ENCODE measurements at places on chromosomes 3 and 15. TPM values are rescaled to one million over a fixed set of nuclear protein-coding genes. Genes with fewer than 3 reads are reported as not detected.

DNA sequence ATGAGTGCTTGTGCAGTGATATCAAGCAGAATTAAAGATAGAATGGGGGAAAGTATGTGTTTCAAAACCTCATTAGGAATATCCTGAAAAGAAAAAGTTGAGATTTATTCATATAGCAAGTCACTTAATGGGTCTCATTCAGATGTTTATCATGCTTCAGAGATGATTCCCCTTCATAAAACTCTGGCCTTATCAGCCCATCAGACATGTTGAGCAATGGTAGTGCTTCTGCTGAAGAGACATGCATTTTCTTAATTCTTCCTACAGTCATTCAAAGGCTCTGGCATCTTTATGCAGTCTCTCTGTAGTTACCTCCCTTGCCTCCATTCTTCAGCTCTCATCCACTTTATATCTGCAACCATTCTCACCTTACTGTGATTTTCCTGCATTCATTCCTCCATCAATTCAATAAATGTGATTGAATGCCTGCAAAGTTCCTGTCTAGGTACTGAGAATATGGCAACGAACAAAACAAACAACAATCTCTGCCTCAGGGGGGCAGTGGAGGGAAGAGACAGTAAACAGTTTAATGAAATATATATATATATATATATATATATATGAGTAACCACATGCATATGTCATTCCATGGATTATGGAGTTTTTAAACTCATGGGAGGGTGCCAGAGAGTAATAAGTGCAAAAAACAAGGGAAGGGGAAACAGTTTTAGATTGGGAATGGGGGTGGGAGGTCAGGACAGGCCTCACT, 138.5 kb downstream of the NECTIN3 start:
- no peaks in the 10 kb centered on the region for H3K36me3 ChIP-seq
- H3K4me3 ChIP-seq, result no peak overlapping the region
- H3K27ac ChIP-seq, result no peak overlapping the region
- no peak for DNase-seq
- no peaks in the 10 kb centered on the region for H3K4me1 ChIP-seq

- no peaks in the 10 kb centered on the region for H3K36me3 ChIP-seq
- no peak for DNase-seq
- no peak overlapping the region for H3K4me3 ChIP-seq
- H3K4me1 ChIP-seq, result peaks cover 6% of the 10 kb centered on the region
Observed at GRCh38 chr15:67944010-67944641, 104.3 kb upstream of the RNU6-1 start.

GRCh38 chr15:99431661-99432091, 134.1 kb upstream of the MEF2A start:
- H3K4me3 ChIP-seq, result no peak overlapping the region
- H3K4me1 ChIP-seq, result peaks cover 43% of the 10 kb centered on the region
- H3K36me3 ChIP-seq, result no peaks in the 10 kb centered on the region
- H3K27me3 ChIP-seq, result no peaks in the 10 kb centered on the region
- no peak overlapping the region for H3K27ac ChIP-seq

DNA sequence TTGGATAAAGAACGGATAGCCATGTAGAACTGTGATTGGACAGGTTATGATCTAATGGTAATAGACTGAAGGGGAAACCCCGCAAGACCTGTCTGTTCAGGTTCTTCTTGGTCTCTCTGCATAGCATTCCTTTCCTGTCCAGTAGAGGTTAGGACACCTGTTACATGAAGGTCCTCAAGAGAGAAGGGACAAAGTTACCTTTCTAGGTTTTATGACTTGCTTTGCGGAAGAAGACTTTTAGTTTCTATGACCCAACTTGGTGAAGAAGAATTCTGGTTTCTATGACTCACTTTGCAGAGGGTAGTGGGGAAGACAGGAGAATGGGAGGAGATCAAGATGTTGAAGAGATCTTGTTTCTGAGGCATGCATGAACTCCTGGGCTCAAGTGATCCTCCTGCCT, 97.9 kb upstream of the C3orf80 start:
- no peaks in the 10 kb centered on the region for H3K36me3 ChIP-seq
- no peaks in the 10 kb centered on the region for H3K27me3 ChIP-seq

SH2D7 gene
- not detected for total RNA-seq

DNA sequence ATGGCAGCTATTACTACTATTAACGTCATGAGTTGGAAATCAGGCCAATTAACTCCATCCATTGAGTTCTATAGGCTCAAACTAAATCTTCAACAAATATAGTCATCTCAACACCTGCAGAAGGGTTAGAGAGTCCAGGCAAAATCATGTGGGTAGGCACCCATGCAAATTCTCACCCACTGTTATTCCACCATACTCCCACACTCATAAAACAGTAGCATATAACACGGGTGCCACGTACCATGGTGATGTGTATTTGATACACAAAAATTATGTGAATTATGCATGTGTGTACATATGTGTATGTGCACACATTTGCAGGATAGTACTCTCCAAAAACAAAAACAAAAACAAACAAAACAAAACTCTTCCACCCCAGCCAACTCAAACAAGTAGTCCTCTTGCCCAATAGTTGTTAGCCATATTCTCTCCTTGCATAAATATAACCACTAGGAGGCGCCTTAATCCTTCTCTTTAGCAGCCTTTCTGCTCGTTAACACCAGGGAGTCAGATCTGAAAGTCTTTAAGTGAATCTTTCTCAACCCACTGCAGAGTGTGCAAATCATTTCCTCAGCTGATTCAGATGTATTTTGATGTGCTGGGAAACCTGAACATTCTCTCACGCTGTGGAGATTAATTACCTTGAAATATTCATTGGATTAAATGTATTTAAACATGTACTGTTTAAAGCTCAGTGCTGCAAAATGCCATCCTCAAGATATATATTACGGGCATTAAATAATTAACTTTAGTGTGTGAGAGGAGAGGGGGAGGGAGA, 38.0 kb upstream of the COPB2 start:
- H3K36me3 ChIP-seq, result no peaks in the 10 kb centered on the region
- DNase-seq, result no peak
- no peak overlapping the region for H3K4me3 ChIP-seq
- no peaks in the 10 kb centered on the region for H3K27me3 ChIP-seq

- H3K27ac ChIP-seq, result no peak overlapping the region
- H3K27me3 ChIP-seq, result no peaks in the 10 kb centered on the region
- no peaks in the 10 kb centered on the region for H3K4me1 ChIP-seq
- no peak for DNase-seq
Observed at GRCh38 chr15:86590461-86590860, 510.8 kb downstream of the AGBL1 start.

GRCh38 chr3:187765342-187765741, 20.1 kb upstream of the BCL6 start:
- no peak for DNase-seq
- no peak overlapping the region for H3K4me3 ChIP-seq
- H3K36me3 ChIP-seq, result no peaks in the 10 kb centered on the region
- no peaks in the 10 kb centered on the region for H3K27me3 ChIP-seq
- no peak overlapping the region for H3K27ac ChIP-seq

All from CD4-positive, alpha-beta T cell (primary cell).